ENCODE measurements at places on chromosomes 16 and 17. TPM values are rescaled to one million over a fixed set of nuclear protein-coding genes. Genes with fewer than 3 reads are reported as not detected.

The IL17C gene
- total RNA-seq = not detected

The ZNF423 gene
- total RNA-seq = 12.3 TPM

The NOG gene
- total RNA-seq = 2.2 TPM

The CDK3 gene
- not detected for total RNA-seq

The OTOP3 gene
- total RNA-seq = not detected

The CNTNAP4 gene
- total RNA-seq = 7.0 TPM

Measured in umbilical cord (tissue), 2 donors.